H4 (cell line): ENCODE measurements at places on chromosomes 12 and 14. TPM values are rescaled to one million over a fixed set of nuclear protein-coding genes. Genes with fewer than 3 reads are reported as not detected.

YY1 gene
- total RNA-seq, result 32.3 and 44.7 TPM in 2 replicates

DNA sequence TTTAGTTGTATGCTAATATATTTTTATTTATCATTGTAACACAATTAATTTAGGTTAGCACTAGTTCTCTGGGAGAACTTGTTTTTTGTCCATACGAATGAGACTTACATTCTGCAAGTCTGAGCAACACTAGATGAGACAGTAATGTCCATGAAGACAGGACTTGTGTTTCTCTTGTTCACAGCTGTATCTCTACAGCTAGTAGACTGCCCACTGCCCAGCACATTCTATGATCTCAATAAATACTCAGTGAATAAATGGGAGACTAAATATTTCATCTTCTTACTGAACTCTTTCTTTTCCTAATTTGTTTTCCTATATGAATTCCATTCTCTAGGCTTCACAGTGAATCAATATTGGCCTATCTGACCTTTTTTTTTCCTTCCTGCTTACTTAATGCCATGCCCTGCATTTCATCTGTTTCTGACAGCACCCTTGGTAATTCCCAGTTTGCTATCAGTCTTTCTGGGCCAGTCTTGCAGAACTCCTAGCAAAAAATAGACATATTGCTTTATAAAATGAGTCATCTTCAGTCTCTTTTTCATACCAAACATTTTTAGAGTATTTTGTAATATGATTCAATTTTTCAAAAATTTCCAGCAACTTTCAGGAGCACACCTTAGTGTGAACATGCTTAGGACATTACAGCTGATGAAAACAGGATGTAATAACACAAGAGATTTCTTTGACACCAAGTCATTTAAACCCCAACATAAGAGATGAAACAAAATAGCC lies 185.5 kb upstream of the ATP2B1 start:
- DNase-seq, result no peak

DNA sequence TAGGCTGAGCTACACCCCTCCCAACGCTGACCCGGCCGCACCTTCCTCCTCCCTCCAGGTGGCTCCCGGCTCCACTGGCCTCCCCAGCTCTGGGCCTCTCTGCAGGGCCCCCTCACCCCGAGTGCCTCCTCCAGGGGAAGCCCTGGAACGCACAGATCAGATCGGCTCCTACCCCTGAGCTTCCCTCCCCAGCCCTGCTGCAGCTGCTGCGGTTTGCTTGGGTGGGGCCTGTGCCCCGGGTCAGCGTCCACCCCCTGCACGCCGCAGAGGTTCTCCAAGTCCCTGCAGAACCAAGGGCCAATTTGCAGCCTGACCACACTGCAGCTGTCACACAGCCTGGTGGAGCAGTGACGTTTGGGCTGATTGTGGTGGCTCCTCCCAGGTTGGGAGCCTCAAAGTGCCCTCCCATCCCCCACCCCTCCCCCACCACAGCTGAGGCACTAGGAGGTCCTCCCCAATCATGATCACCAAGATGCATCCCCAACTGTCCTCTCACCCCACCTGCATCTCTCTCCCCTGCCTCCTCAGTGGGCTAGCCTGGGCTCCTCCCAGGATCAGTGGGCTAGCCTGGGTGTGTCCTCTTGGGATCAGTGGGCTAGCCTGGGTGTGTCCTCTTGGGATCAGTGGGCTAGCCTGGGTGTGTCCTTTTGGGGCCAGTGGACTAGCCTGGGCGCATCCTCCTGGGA lies 12.8 kb upstream of the FBRSL1 start:
- DNase-seq, result no peak

DNA sequence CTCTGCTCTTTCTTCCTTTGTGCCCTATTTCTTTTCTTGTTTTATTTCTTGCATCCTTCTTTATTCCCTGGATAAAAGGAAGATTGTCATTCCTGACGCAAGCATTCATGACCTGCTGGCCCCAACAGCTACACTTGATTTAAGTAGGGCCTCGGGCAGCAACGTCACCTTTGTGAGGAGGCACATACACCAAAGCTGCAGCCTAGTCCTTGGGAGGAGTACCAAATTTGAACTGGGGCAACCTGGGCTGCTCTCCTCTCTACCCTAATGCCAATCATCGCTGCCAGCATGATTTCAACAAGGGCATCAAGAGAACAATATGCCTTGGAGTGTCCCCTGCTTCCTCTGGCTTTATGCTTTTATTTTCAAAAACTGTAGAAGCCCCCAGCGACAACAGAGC lies 76.4 kb downstream of the C12orf50 start:
- DNase-seq, result no peak

RBM19 gene
- 9.5 and 10.8 TPM in 2 replicates for total RNA-seq

DNA sequence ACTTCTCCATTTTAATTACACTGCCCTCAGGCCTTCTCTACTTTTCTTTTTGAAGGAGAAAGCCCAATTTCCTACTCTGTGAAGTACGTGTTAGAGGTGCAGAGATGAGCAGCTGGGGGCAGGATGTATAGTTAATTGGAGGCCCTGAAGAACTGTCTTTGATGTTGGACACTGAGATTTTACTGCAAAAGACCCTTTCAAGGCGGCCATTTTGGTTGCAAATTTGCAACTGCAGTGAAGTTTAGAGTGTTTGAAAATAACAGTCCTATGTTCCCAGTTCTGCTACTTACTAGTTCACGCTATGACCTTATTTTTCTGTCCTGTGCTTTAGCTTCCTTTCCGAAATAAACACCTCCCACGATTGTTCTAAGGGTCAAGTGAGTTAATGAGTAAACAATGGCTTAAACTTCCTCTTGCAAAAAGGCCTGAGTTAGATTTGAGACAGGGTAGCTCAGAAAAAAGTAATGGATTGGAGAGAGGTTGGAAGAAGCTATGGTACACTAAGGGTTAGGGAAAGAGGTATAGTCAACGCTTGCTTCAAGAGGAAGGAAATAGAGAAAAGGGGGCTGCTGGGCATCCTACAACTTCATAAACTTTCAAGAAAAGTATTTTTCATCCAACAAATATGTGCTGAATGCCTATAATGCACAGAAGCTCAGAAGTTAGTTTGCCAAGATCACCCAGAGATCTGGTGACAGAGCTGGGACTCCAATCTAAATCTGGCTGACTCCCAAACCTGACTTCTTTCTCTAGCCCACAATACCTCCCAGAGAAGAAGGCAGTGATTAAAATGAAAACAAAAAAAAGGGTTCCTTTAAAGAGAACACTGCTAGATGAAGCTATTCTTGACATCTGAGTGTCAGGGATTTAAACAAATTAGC lies 26.4 kb upstream of the DICER1 start:
- DNase-seq, result no peak

DNA sequence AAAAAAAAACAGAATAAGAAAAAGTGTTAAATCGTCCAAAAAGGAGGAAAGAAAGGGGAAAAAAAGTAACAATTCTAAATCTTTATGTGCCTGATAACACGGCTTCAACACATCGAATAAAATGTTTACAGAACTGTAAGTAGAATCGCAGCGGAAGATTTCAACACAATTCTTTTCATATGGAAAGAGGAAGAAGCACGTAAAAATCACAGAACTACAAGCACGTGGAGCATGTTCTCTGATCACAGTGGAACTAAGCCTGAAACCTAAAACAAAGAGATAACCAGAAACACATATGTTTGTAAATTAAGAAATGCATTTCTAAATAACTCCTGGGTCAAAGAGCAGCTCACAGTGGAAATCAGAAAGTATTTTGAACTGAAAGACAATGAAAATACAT lies 8.7 kb downstream of the CLEC7A start:
- DNase-seq, result no peak

- no peak for DNase-seq
These were observed 4.2 kb downstream of the RARG start for GRCh38 chr12:53227836-53228235.

LTBP2 gene
- total RNA-seq, result 1.5 and 1.6 TPM in 2 replicates

GRCh38 chr14:44616204-44616603 lies 109.1 kb upstream of the FSCB start:
- no peak for DNase-seq

TROAP gene
- total RNA-seq, result 39.8 and 56.9 TPM in 2 replicates

DNA sequence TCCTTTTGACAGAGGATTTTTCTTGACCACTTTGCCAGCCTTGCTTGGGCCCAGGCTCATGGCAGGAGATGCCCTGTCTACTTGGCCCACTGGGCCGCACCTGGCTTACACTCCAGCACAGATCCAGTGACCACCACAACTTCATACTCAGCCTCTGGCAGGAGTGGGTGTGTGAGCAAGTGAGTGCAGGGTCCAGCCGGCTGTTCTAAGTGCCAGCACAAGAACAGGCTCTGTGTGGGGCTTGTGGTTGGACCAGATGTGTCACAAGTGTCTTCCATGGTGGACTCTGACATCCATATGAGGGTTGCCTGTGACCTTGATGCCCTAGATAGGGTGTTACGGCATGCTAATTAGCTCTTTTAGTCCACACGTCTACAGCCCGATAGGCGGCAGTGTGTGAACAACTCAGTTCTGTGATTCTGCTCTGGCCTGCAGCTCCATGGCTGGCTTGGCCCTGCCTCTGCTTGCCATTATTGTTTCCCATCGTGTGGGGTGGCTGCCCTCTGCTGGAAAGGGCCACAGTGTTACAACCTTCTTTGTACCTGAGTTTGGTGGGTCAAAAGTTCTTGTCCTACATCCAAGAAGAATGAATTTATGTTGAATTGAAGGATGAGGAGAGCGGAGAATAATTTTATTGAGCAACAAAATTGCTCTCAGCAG lies 1089.1 kb downstream of the SLC6A15 start:
- peak; percentile 79 for DNase-seq

DNA sequence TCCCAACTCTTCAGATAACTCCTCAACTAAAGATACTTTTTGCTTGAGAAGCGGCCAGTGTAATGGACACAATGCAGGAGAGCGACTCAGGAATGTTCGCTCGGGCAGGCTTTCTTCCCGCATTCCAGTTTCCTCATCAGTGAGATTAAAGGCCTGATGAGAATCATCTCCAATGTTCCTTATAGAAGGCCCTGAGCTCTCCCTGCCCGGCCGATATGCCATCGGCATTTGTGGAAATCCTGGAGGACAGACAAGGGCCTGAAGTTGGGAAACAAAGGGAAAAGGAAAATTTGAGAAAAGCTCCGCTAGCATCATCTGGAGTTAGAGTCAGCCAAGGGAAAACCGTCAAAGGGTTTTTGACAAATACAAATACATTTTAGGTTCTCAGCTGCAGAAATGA lies 38.0 kb upstream of the FOXN3 start:
- DNase-seq, result no peak

- no peak for DNase-seq
These were observed 61.8 kb upstream of the ATF7IP start for GRCh38 chr12:14303661-14304155.

- DNase-seq, result no peak
These were observed 4.9 kb downstream of the KRT5 start for GRCh38 chr12:52515319-52515646.

DNA sequence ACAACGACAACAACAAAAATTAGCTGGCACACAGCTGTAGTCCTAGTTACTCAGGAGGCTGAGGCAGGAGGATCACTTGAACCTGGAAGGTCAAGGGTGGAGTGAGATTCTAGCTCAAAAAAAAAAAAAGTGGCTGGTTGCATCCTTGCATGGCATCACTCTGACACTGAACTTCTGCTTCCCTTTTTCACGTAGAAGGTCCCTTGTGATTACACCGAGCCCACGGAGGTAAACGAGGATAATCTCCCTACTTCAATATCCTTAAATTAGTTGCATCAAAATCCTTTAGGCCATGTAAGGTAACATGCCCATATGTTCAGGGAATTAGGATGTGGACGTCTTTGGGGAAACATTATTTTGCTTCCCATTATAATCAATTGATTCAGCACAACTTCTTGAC lies 4.0 kb upstream of the PPP4R4 start:
- DNase-seq, result no peak

- DNase-seq, result no peak
These were observed 404.9 kb downstream of the BCL11B start for GRCh38 chr14:98867146-98867545.

DNA sequence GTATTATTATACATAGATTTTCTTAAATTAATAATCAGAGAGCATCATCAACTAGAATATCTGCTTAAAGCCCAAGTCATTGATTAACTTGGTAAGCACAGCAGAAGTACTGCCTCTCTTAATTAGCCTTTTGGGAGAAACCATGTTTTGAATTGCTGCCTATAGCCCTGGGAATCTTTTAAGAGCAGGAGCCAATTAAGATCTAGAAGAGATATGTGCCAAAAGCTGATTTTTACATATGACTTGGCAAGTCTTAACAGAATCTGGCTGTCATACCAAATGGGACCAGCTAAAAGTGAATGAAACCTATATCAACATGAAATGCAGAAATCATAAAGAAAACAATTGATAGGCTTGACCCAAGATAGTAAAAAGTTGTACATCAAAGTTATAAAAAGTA lies 23.2 kb upstream of the WNK1 start:
- DNase-seq, result no peak

DNA sequence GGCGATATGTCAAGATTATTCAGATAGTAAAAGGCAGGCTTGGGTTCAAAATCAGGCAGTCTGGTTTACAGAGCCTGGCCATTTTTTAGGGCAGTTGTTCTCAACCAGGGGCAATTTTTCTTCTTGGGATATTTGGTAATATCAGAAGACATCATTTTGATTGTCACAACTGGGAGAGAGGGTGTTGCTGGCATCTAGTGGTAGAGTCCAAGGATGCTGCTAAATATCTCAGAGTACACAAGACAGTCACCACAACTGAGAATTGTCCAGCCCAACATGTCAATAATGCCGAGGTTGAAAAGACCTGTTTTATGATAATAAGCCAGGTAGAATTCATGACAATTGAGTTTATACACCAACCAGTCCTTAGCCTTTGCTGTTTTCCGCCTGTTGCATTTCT lies 733.9 kb downstream of the NRXN3 start:
- no peak for DNase-seq

GRCh38 chr12:78562368-78563205 lies 302.0 kb upstream of the SYT1 start:
- DNase-seq, result peak; percentile 21

DNA sequence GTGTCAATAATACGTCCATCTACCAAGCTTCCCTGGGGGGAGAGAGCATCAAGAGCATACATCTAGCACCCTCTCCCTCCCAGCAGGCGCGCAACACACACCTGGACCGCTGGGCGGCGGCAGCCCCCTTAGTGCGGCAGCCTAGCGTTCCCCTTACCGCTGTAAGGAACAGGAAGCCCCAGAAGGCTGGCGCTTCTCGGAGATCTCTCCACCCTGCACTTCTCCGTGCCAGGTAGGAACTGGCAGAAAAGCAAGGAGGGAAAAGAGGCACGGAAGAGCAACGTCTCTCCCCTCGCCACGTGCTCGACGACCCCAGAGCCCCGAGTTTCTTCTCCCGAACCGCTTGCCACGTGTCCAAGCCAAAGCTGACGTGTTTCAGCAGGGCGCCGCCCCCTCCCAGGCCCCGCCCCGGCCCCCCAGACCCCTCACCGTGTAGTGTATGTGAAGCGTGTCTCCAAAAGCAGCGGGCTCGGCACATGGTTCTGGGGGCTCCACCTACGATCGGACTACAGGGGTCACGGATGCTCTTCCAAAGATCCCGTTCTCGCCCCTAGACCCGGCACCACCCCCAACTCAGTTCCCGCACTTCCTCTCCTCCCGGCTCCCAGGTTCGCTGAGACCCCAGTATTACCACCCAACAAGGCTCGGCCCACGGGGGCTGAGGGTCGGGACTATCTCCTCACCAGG lies 532 bp downstream of the FKBP11 start:
- no peak for DNase-seq

DNA sequence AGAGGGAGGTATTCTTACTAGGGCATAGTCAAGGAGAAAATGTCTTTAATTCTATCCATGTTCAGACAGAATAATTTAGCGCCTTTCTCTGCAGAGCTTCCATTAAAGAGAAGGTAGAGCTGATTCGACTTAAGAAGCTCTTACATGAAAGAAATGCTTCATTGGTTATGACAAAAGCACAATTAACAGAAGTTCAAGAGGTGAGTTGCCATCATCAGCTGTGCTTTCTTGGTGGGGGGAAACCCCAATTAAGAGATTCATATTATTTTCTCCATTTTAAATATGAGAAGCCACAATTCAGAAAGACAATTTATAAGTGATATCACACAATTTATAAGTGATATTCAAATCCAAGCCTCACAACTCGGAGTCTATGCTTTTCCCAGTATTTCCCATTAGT lies 27.8 kb downstream of the RPGRIP1 start:
- DNase-seq, result no peak
